ENCODE measurements at places on chromosomes 2 and 18.

DNA sequence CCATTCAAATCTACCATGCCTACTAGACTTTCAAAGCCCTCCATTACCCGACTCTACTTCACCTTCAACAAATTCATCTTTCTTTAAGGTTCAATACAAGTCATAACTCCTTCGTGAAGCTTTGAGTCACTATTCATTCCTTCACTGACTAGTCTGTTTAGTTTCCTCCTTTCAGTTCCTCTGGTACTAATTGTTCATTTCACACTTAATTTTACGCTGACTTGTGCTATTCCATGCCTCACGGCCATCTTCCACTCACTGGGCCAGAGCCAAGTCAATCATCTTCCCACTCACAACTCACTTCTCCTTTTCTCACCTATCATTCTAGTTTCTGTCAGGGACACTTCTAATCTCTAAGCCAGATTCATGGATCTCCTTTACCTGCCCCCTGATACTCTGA is 136.2 kb downstream of the MTX2 start:
- DNase-seq = no peak

- DNase-seq = no peak
Observed at GRCh38 chr2:109029490-109030201, 40.6 kb upstream of the EDAR start.

GRCh38 chr2:109423556-109424359 is 190.0 kb downstream of the SEPTIN10 start:
- no peak for DNase-seq

GRCh38 chr2:177528351-177528933 is 135.9 kb downstream of the AGPS start:
- DNase-seq = no peak

DNA sequence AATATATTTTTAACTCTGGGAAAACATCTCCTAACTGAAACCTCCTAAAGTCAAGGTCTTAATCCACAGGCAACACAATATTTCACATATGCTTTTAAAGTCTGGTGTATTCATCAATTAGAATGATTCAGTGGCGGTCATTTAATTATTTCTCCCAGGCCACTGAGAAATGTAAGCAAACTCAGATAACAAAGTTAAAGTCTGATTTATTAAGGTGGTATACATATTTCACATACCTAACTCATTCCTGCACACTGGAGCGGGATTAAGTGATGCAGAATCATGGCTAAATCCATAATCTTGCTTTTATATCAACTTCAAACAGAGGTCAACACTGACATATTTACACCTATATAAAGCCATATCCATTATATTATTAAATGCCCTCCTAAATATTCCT is 43.7 kb downstream of the FRZB start:
- no peak for DNase-seq

DNA sequence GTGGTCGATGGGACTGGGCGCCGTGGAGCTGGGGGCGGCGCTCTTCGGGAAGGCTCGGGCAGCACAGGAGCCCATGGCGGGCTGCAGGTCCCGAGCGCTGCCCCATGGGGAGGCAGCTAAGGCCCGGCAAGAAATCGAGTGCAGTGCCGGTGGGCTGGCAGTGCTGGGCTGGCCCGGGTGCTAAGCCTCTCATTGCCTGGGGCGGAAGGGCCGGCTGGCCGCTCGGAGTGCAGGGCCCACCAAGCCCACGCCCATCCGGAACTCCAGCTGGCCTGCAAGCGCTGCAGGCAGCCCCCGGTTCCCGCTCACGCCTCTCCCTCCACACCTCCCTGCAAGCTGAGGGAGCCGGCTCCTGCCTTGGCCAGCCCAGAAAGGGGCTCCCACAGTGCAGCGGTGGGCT is 748.4 kb upstream of the NRXN1 start:
- no peak for DNase-seq

DNA sequence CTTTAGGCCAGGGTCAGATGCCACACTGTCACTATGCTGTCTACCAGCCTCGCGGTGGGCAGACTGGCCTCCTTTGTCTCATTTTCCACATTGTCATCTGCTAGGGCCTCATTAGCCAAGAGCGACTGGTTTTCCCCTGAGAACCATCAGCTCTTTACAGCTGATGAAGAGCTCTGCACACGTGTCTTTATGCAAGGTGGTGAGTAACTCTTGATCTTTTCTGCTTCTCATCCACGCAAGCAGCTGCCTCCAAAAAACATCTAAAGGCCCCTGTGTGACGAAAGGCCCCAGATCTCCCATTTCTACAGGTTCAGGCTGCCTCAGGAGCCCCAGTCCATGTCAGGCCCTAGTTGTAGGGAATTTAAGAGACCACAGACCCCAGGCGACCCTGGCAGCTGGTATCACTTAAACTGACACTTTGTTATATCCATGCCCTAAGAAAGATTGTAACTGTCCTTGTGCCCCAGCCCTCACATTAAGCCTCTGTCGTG is 52.9 kb downstream of the DPYSL5 start:
- no peak for DNase-seq

- no peak for DNase-seq
Observed at GRCh38 chr18:10049747-10050146, 135.9 kb downstream of the VAPA start.

- DNase-seq = no peak
Observed at GRCh38 chr18:54359233-54359632, 1.5 kb downstream of the C18orf54 start.

DNA sequence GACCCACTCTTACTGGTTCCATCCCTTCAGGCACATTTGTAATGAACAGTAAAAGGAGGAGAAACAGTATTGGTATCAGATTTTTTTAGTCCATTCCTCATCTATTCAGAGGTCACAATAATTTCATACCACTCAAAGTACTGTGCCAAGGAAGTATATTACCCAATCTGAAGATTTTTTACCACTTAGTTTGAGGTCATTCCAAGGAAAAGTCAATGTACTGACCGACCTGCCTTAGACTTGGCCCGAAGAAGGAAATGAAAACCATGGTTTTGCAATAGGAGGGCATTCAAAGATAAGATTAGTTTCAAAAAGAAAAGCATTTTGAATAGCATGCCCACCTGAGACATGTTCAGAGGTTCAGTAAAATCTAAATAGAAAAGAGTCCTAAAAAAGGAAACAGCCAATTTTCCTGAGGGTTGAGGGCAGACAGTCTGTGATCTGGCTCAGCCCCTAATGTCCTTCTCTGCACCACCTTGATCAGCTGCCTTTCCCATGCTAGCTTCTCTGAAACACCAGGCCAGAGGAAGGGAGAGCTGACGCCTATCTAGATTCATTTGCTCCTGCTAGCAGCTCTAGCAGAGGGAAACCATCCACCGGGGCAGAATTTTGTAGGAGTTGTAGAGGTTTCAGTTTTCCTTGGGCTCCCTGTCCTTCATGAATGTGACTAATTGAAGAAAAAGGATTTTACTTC is 107.3 kb upstream of the FZD5 start:
- DNase-seq = no peak

- no peak for DNase-seq
Observed at GRCh38 chr2:24153478-24153877, 21.4 kb upstream of the FAM228A start.

DNA sequence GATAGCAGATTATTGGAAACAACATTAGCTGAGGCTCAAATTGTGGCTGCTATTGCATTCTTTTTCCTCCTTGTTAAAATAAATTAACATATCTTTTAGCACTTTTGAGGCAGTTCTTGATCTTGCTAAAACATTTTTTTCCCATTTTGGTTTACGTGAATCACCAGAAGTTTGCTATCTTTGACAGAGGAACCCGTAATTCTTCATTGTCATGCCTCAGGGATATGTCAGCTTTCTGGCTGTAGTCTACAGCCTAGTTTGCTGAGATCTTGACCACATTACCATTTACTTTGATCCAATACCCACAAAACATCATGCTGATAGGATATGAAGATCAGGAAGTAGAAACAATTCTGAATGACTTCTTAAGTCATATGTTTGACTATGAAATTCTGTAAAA is 25.1 kb upstream of the FANCL start:
- DNase-seq = no peak

DNA sequence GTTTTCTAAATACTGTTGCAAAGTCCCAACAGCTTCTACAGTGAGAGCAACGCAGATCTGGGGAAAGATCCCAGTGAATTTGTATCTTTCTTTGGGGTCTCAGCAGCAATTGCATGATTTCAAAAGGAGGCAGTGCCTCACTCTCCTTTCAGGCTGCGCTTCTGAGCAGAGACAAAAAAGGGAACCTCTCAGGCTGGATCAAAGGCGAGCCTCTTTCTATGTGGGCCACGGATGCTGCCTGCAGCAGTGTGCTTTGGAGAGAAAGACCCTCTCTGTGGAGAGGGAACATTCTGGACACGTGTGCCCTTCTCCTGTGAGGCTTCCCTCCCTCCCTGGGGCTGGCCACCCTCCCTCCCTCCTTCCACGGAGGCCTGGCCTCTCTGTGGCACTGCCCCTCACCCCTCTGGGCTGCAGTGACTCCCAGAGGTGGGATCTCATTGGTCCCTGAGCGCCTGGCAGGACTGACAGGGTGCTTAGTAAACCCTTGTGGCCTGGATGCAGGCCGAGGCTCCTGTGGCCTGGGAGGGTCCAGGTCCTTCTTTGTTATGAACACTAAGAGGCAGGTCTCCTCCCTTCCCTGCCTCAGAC is 21.6 kb upstream of the PDIA6 start:
- DNase-seq = no peak

DNA sequence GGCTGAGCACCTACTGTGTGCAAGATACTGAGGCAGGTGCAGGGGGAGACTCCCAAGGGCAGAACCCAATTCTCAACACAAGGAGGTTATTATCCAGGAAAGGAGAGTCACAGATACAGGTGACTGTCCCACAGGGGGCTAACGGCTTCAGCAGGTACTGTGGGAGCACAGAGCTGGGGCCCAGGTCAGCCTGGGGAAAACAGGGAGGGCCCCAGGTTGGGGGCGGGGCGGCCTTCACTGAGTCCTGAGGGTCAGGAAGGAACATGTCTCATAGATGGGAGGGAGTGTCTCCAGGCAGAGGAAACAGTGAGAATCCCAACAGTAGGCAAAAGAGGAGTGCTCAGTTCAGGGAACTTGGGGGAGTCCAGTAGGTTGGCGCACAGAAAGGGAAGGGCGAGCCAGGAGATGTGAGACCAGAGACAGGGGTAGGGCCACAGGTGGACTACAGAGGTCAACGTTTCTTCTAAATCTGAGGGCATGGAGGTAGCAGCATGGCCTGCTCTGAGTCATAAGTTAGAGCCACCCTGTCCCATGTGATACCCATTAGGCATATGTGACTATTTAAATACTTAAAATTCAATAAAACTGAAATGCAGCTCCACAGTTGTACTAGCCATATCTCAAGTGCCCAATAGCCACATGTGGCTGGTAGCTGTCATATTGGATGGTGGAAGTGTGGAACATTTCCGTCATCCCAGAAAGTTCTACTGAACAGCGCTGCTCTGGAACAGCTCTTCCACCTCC is 157.2 kb downstream of the TTC32 start:
- DNase-seq = no peak

- DNase-seq = no peak
Observed at GRCh38 chr2:20580690-20581437, 70.0 kb downstream of the HS1BP3 start.

GRCh38 chr2:161118722-161119121 is 41.5 kb upstream of the TANK start:
- DNase-seq = no peak

GRCh38 chr18:77131652-77132368 is 773 bp downstream of the MBP start:
- DNase-seq = peak; percentile 40

GRCh38 chr2:18124116-18124835 is 245.8 kb downstream of the KCNS3 start:
- DNase-seq = no peak

GRCh38 chr2:109062859-109063700 is 65.9 kb upstream of the SH3RF3 start:
- no peak for DNase-seq

GRCh38 chr2:31037058-31037457 is 101.2 kb downstream of the GALNT14 start:
- DNase-seq = no peak

- peak; percentile 36 for DNase-seq
Observed at GRCh38 chr18:12886498-12887126, 2.6 kb upstream of the PTPN2 start.

DNA sequence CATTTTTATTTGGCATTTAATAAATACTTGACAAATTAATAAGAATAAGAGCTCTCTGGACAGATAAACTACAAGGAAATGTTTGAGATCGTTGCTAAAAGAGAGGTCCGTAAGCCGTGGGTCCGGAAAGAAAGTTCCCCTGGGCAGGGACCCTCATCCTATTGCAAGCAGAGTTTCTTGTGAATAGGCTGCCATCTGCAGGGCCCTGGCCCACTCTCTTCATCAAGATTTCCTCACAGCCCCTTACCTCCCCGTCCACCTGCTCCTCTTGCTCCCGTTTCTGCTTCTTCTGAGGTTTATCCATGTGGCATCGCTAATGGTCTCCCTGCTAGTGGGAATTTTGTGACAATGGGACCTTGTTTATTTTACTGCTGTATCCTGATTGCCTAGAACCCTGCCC is 30.1 kb upstream of the MC5R start:
- DNase-seq = no peak

DNA sequence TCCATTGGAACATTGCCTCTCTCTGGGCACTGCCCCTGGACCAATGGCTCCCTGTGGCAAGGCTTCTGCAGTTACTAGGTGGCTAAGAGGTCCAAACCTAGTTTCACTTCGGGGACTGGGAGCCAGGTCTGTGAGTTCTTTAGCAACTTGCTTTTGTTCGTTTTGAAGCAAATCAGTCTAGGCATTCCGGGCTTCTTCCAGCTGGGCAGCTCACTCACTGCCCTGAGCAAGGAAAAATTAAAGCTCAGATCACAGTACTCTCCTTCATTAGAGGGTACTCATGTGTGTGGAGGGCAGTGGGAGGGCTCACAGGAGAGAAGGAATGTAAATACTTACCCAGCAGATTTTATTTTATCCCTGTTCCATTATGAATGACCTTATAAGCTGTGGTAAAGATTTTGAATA is 80.3 kb downstream of the SPP2 start:
- no peak for DNase-seq

DNA sequence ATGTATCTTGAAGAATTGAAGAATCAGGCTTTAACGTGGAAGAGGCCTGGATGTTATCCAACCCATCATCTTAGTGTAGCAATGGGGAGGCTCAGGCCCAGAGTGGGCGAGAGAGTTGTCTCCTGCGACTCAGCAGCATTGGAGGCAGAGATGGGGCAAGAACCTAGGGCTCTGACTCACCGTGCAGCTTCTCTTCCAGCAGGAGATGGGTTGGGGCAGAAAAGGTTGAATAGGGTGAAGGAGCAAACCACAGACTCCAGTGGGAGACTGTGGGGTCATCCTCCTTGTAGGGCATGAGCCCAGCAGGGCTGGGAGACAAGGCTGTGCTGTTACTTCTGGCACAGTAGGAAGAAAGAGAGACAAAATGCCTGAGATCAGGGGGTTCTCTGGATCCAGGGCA is 1.4 kb downstream of the IL36RN start:
- DNase-seq = no peak

DNA sequence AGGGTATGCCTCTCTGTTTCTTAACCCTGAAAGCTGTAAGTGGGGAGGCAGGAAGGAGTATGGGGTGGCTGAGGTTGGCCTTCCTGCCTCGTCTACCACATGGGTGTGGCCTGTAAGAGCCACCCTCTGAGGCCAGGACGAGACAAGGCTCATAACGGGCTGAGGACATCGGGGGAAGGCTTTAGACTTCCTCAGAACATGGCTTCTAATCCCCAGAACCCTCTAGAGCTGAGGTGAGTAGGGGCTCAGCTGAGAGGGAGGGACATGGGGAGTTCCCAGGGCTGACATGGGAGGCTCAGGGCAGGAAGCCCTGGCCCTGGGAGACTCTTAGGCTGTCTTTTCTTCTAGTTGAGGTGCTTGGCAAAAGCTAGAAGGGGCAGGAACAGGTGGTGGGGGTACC is 36.7 kb downstream of the EMX1 start:
- peak; percentile 48 for DNase-seq

All from CD4-positive, alpha-beta T cell treated with Interleukin-10 for 1 hour (primary cell).